ENCODE measurements at places on chromosomes 4 and X.

GRCh38 chr4:177441061-177441802 is 1.0 kb downstream of the AGA start:
- peak; percentile 40 for DNase-seq

DNA sequence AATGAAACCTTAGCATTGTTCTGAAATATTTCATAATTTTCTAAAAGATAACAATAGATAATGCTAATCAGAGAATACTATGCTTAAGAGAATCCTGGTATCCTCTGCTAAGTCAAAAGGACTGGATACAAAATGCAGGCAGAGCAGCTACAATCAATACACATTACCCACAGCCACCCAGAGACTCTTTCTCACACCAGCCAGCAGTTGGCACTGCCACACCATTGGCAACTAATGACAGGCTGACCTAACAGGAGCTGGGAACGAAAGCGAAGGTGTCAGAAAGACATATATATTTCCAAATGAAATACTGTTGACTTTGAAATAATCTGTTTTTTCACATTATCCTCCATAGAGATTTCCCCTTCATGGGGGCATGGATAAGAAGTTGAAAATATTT is 122.6 kb upstream of the PLAC1 start:
- no peak for DNase-seq

DNA sequence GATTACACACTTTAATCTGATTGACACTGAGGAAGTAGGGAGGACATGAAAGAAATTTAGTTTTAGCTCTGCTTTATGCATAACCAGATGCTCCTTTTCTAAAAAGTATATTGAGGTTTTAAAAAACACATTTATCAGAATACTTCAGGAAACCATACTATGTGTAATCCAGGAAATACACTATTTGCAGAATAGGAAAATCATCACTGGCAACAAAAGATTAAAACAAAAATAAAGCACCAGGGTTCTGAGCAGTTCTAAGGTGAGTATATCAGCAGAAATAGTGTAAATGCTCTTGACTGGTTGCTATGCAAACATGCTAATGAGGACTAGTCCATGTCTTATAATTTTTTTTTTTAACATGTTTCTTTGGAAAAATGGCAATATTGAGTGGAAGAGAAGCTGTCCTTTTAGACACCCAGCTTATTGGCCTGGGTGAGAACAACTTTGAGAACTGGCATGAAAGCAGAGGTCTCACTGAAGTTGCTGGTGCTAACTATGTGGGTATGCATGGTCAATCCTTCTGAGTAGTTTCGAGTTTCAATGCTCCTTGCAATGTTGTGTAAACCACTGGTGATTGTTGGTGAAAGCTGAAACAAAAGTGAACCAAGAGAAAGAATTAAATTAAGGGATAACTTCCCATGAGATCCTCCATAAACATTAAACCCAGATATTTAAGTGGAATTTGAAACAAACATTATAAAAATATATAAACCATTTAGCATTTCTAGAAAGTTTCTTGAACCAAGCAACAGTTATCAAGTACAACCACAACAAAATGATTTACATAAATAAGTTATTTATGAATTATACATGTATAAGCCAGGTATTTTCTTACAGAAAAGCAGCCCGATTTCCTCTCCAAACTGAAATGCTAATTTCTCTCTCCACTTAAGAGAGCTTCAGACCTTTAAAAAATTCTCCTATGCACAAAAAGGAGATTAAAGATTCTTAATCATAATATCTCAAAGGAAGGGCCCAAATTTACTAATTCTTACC is 20.4 kb upstream of the SCD5 start:
- DNase-seq: no peak

- no peak for DNase-seq
Observed at GRCh38 chr4:153804722-153805121, 15.8 kb upstream of the SFRP2 start.

GRCh38 chrX:56728752-56729151 is 291 bp upstream of the NBDY start:
- DNase-seq: no peak

DNA sequence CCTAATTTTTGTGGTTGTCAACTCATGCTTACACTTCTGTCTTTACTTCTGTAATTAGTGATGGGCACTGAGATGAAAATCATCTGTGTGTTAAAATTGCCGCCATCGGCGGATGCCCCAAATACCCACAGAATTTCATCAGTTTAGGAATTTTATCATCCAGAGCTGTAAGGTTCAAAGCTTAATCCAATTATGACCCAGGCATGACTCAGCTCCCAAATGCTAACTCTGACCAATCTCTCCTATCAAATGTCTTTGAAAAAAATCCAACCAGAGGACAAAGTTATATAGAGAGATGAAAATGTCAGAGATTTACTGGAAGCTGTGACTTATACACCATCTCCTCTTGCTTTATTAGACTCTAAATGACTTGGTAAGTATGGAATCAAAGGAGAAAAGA is 1048.7 kb upstream of the PRKX start:
- no peak for DNase-seq

GRCh38 chr4:53832549-53832948 is 231.9 kb downstream of the CHIC2 start:
- no peak for DNase-seq

DNA sequence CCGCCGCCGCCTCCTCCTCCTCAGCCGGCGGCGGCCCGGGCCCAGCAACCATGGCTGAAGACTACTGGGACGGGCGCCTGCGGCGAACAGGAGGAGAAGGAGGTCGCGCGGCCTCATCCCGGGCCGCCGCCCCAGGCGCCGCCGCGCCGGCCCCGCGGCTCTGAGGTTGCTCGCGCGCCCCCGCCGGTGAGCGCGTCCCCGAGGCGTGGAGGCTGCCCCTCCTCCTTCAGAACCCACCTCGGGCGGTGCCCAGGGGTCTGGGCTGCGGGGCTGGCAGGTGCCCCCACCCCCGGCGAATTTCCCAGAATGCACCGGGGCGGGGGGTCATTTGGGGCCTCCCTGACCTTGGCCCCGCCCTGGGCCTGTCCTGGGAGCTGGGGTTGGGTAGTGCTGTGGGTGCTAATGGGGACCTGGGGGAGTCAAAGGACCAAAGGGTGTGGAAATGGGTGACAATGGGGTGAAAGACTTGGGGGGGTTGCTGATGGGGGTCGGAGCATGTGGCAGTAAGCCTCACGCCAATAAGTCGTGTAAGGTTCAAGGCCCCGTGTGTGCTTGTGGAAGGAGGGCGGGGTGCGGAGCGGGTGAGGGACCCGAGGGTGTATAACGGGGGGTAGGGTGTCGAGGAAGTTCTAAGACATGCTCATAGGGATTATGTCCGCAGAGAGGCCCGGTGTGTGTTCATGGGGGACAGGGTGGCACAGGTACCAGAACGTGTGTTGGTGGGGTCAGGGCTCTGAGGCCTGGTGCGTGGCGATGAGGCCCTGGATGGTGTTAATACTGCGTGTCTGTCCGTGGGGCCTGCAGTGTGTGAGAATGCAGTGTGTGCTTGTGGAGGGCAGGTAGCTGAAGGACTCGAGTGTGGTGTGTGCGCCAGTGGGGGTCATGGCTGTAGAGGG is 687 bp downstream of the CDK16 start:
- peak; percentile 65 for DNase-seq

DNA sequence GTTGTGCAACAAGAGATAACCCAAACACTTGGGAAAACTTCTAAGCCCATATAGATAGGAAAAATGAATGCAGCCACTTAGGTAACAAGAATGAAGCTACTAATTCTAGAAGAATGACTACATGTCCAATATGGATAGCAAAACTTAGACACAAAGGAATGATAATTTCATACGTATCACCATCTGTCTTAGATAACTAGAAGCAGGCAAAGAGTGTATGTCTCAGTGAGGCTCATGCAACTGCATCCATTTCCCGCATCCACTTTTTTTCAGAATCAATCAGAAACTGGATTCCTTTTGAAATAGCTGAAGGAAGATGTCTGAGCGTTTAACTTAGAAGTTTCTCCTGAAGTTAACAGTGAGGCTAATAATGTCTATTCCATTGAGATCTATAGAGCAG is 408.7 kb upstream of the PITX2 start:
- DNase-seq: no peak

DNA sequence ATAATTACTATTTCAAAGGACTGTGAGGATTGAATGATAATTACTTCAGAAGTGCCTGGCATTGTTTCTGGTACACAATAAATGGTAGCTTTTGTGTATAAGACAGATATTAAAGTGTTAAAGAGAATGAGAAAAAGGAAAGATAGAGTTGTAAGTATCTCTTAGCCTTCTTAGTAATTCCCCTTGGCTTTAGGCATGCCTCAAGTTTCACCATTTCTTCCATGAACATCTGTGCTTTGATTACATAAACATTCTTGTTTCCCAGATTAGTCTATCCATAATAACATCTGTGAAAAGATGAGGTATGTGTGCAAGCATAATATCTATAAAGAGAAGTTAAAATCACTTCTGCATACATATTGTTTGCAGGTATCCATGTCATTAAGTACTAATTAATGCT is 230.9 kb upstream of the TEX13A start:
- no peak for DNase-seq

- no peak for DNase-seq
Observed at GRCh38 chr4:185096032-185096653, 46.9 kb upstream of the SLC25A4 start.

GRCh38 chr4:140426610-140427105 is 790 bp downstream of the CLGN start:
- DNase-seq: no peak

DNA sequence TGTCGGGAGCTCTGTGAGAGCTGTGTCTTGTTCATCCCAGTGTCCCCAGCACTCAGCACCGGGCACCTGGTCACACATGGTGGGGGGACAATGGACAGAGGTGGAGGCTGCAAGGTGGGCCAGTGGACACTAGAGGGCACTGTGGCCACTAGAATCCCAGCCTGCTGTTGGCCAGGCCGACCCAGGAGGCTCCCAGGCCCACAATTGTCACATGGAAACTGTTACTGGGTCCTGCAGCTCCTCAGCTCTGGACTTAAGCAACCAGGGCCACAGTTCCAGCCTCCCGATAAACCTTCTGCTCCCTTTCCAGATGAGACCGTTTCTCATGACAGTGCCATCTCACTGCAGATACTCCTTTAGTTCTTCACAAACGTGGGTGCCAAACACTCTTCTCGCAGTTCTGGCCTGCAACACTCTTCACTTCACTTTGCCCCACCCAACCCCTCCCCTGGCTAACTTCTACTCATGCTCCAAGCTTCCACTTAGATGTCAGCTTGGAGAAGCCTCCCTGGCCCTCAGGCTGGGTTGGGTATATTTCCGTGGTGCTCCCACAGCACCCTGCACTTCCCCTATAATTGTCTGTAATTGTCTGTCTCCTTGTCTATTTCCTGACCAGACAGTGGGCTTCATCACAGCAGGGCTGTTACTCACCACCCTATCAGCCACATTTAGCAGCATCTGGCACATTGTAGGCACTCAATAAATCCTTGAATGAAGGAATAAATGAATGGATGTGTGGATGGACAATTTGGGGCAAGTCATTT is 3.5 kb upstream of the IQSEC2 start:
- peak; percentile 50 for DNase-seq

GRCh38 chr4:141229408-141230101 is 8.9 kb downstream of the ZNF330 start:
- no peak for DNase-seq

GRCh38 chr4:86451560-86452330 is 91.9 kb upstream of the MAPK10 start:
- DNase-seq: no peak

GRCh38 chr4:77358315-77358928 is 201.4 kb downstream of the CCNG2 start:
- no peak for DNase-seq

DNA sequence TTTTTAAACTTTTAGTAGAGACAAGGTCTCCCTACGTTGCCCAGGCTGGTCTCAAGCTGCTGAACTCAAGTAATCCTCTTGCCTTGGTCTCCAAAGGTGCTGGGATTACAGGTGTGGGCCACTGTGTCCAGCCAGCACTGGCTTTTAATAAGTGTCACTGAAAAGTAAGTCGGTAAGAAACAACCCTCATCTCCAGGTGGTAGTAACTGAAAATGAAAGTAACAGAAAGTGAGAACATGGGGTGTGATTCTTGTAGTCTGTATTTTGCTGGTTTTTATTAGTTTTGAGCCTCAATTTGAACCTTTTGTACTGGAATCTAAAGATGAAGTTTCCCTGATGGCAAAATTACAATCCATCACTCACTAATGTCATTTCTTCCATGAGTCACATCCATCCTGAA is 238.1 kb upstream of the AGA start:
- DNase-seq: no peak

DNA sequence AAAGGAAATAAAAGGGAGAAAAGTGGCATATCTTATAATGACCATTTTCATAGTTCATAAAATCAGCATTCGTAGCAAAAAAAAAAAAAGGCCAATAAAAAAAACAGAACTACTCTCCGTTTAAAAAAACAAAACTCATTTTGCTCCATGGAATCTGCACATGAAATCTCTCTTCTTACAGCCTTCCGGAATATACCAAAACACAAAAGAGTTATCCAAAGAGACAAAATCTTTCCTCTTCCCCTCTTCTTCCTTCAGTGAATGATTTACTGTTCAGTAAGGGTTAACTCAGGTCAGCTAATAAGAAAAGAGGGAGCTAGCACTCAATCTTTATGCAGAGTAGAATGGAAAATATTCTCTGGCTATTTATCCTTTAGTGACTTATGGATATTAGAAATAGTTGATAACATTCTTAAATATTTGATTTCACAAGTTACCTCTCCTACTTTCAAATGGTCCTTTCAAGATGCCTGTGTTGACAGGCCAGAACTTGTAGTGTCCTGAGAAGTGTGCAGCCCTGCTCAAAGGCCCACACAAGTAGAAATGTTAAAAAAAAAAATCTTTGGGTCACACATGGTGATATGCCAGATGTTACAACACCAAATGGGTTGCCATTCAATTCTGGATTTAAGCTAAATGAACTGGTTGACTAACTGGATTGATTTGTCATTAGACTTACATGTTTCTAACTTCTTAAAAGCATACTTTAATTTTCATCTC is 42.1 kb downstream of the PDGFC start:
- DNase-seq: no peak

GRCh38 chr4:138665851-138666250 is 349.7 kb upstream of the NOCT start:
- DNase-seq: no peak

DNA sequence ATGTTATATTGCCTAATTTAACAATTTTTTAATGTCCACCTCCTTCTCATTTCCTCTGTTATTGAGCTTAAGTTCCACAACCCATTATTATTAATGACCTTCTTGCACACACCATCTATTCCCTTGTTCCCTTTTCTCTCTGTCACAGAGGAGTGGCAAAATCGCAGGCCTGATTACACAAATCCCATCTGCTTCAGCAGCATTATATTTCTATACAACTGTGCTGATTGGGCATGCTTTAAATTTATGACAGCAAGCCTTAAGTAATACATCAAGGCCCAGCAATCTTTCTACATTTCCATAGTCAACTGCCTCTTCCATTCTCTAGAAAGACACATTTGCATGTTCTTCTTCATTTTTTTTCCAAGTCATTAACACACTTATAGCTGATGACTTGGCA is 423.8 kb downstream of the PRDM5 start:
- no peak for DNase-seq

GRCh38 chr4:57490520-57491255 is 380.5 kb upstream of the IGFBP7 start:
- DNase-seq: no peak

DNA sequence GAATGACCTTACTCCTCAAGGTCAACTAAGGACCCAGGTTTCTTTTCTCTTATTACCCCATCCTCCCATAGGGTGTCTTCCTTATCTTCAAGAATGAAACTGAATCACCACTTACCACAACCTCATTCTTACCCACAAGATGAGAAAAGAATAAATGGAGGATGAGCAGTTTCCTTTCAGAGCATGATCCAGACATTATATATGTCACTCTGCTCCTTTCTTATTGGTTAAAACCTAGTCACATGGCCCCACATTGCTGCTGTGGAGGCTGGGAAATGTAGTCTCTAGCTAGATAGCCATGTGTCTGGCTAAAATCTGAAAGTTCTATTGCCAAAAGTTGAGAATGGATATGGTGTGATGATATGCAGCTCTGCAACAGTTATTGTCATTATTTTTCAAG is 62.4 kb upstream of the RAI2 start:
- no peak for DNase-seq
